ENCODE measurements at places on chromosomes 2 and 18.

GRCh38 chr2:228652366-228652765, 470.9 kb upstream of the SPHKAP start:
- no peak overlapping the region for H3K4me3 ChIP-seq
- H3K27ac ChIP-seq: no peak overlapping the region
- H3K27me3 ChIP-seq: no peaks in the 10 kb centered on the region

- H3K27me3 ChIP-seq: no peaks in the 10 kb centered on the region
- no peak overlapping the region for H3K27ac ChIP-seq
- peaks cover 6% of the 10 kb centered on the region for H3K36me3 ChIP-seq
- no peaks in the 10 kb centered on the region for H3K4me1 ChIP-seq
- DNase-seq: peak; percentile 87
Observed at GRCh38 chr2:189751080-189751658, 11.4 kb downstream of the OSGEPL1 start.

- H3K4me1 ChIP-seq: no peaks in the 10 kb centered on the region
- no peak overlapping the region for H3K4me3 ChIP-seq
- DNase-seq: no peak
- H3K27ac ChIP-seq: no peak overlapping the region
- H3K27me3 ChIP-seq: no peaks in the 10 kb centered on the region
Observed at GRCh38 chr18:76054156-76054555, 440.9 kb downstream of the ZNF516 start.

DNA sequence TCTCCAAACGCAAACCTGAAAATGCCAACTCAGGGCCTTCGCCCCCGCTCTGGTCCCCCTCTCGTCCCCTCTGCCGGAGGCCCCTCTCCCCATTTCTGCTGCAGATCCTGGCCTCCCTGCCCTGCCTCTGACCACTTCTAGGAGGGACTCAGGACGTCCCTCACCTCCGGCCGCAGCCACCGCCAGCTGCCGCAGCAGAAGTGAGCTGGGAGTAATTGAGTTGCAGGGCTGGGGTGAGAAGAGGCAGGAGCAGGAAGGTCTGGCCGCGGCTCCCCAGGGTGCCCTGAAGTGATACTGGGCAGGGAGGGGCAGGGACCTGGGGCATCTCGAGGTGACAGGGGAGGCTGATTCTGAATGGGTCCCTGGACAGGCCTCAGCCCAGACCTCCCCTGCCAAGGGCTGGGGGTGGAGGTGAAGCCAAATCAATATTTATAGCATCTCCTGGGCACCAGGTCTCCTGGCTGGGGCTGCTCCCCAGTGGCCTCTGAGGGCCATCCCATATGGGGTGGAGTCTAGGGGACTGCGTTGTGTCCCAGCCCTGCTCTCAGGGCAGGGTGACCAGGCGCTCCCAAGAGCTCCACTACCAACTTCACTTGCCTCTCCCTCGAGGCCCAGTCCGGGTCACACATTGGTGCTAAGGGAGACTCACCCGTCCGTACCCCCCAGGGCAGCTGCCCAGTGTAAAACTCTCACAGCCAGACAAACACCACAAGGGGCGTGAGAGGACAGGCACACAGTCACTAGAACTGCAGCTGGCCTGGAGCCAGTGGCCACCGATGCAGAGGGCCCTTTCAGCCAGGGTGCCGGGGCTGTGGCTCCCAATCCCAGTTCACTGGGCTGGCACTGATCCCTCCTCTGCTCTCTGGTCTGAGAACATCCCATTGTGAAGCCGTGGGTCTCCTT, 33.0 kb downstream of the KCNIP3 start:
- H3K27me3 ChIP-seq: no peaks in the 10 kb centered on the region
- DNase-seq: no peak
- no peak overlapping the region for H3K4me3 ChIP-seq

- peaks cover 8% of the 10 kb centered on the region for H3K4me1 ChIP-seq
- H3K4me3 ChIP-seq: no peak overlapping the region
- H3K27ac ChIP-seq: no peak overlapping the region
- H3K36me3 ChIP-seq: peaks cover 8% of the 10 kb centered on the region
- DNase-seq: no peak
Observed at GRCh38 chr2:149070681-149071320, 32.3 kb downstream of the LYPD6B start.

- DNase-seq: no peak
- no peaks in the 10 kb centered on the region for H3K36me3 ChIP-seq
- no peaks in the 10 kb centered on the region for H3K27me3 ChIP-seq
- no peak overlapping the region for H3K27ac ChIP-seq
Observed at GRCh38 chr2:182682210-182682609, 33.8 kb upstream of the DNAJC10 start.

- H3K4me3 ChIP-seq: no peak overlapping the region
- no peak overlapping the region for H3K27ac ChIP-seq
- no peaks in the 10 kb centered on the region for H3K4me1 ChIP-seq
Observed at GRCh38 chr2:55478610-55479304, 40.8 kb upstream of the CFAP36 start.

DNA sequence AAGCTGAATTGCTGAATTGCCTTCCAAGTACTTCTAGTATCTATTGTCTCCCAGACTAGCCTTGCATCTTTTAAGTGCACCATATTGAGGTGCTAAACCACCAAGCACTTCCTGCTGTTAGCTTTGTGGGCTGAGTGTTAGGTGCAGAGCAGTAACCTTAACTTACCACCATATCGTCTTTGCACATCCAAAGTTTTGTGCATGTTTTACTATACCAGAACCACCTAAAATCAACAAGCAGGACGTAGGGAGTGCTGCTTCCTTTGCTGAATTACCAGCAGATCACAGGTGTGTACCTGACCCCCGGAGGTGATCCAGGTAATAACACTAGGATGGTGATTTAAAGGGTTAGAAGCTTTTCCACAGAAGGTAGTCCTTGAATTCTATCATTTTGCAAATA, 359.9 kb upstream of the HNRNPA3 start:
- H3K27ac ChIP-seq: no peak overlapping the region
- no peak for DNase-seq

GRCh38 chr2:86315084-86315483, 22.3 kb downstream of the REEP1 start:
- DNase-seq: no peak
- no peaks in the 10 kb centered on the region for H3K27me3 ChIP-seq
- H3K4me1 ChIP-seq: no peaks in the 10 kb centered on the region
- no peak overlapping the region for H3K27ac ChIP-seq

- H3K27ac ChIP-seq: no peak overlapping the region
- no peaks in the 10 kb centered on the region for H3K4me1 ChIP-seq
- no peak overlapping the region for H3K4me3 ChIP-seq
- H3K27me3 ChIP-seq: no peaks in the 10 kb centered on the region
- no peak for DNase-seq
Observed at GRCh38 chr2:72576459-72576858, 249.4 kb downstream of the EXOC6B start.

- DNase-seq: no peak
- H3K36me3 ChIP-seq: no peaks in the 10 kb centered on the region
- H3K4me1 ChIP-seq: no peaks in the 10 kb centered on the region
- H3K27ac ChIP-seq: no peak overlapping the region
- no peaks in the 10 kb centered on the region for H3K27me3 ChIP-seq
Observed at GRCh38 chr2:51612387-51612786, 580.5 kb upstream of the NRXN1 start.

- no peaks in the 10 kb centered on the region for H3K27me3 ChIP-seq
- no peak overlapping the region for H3K4me3 ChIP-seq
- DNase-seq: no peak
- H3K4me1 ChIP-seq: no peaks in the 10 kb centered on the region
- no peaks in the 10 kb centered on the region for H3K36me3 ChIP-seq
Observed at GRCh38 chr18:2423761-2424160, 147.5 kb downstream of the METTL4 start.

DNA sequence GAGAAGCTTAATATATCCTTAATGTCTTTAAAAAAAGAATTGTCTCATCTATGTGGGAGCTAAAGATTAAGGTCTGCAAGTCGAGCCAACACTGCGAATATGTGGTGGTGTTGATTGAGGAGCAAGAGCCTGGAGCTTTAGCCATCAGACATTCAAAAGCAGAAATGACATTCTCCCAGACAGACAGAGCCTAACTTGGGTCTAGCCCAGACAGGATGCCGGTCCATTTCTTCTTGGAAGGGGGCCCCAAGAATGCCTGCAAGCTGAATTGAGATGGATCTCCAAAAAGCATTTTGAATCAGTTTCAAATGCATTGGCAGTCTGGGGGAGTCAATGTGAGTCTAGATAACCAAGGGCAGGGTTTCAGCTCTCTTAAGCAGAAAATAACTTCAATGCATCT, 30.1 kb upstream of the EML4 start:
- DNase-seq: no peak
- H3K36me3 ChIP-seq: no peaks in the 10 kb centered on the region
- H3K27me3 ChIP-seq: no peaks in the 10 kb centered on the region
- no peak overlapping the region for H3K4me3 ChIP-seq
- peaks cover 27% of the 10 kb centered on the region for H3K4me1 ChIP-seq

- H3K27me3 ChIP-seq: no peaks in the 10 kb centered on the region
- H3K36me3 ChIP-seq: no peaks in the 10 kb centered on the region
- no peak overlapping the region for H3K27ac ChIP-seq
- no peaks in the 10 kb centered on the region for H3K4me1 ChIP-seq
Observed at GRCh38 chr18:27276479-27276878, 91.4 kb upstream of the CHST9 start.

DNA sequence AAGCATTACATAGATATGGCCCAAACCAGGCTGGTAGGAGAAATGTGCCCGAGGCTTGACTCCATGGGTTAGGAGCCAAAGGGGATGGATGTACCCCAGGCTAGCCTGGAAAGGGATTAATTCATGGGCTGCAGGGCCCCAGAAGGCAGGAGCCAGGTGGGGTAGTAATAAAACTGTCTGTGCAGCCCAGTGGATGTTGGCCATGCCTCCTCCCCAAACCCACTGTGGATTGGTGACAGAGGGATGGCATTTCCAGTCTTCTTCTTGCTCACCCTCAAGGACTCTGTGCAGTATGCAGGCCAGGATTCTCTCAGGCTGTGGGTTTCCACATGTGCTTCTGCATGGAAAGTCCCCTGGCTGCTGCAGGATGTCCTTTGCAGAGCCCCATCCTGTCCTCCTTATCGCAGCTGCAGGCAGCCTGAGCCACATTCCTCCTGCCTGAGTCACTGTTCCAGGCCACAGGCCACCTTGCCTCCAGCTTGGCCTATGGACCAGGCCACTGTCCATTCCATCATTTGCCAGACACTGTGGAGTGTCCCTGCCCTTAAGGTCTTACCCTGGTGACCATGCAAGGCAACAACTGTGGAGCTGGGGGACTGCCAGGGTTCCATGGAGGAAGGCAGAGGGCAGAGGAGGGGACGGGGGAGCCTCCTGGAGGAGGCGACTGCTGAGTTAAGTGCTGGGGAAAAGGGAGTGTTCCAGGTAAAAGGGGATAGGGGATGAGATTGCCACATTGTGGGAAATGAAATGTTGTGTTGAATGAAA, 38.9 kb downstream of the INO80C start:
- H3K4me1 ChIP-seq: peaks cover 22% of the 10 kb centered on the region
- H3K27me3 ChIP-seq: no peaks in the 10 kb centered on the region
- H3K27ac ChIP-seq: peak overlapping the region; percentile 79
- no peaks in the 10 kb centered on the region for H3K36me3 ChIP-seq
- peak; percentile 98 for DNase-seq
- no peak overlapping the region for H3K4me3 ChIP-seq

DNA sequence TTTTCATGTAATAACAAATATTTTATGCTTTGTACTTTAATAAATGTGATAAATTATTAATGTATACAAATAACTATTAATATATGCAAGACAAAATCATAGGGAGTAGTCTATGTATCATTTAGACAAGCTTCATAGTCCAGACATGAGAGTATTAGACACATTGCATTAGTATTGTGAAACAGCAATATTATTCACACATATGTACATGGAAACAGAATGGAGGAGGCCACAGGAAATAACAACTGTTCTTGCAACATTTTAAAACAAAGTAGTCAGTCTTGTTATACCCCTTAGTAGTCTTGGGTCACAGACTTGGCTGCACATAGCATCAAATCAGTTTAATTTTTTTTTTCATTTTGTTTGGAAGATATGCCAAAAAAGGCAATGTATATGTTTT, 15.8 kb downstream of the DSC1 start:
- no peak overlapping the region for H3K4me3 ChIP-seq
- H3K4me1 ChIP-seq: no peaks in the 10 kb centered on the region
- no peaks in the 10 kb centered on the region for H3K27me3 ChIP-seq
- no peak for DNase-seq
- H3K27ac ChIP-seq: no peak overlapping the region

- no peaks in the 10 kb centered on the region for H3K4me1 ChIP-seq
- no peaks in the 10 kb centered on the region for H3K36me3 ChIP-seq
- no peak overlapping the region for H3K27ac ChIP-seq
- no peaks in the 10 kb centered on the region for H3K27me3 ChIP-seq
- DNase-seq: no peak
- H3K4me3 ChIP-seq: no peak overlapping the region
Observed at GRCh38 chr2:209525834-209526281, 102.0 kb downstream of the MAP2 start.

- no peaks in the 10 kb centered on the region for H3K36me3 ChIP-seq
- H3K4me1 ChIP-seq: no peaks in the 10 kb centered on the region
- H3K27me3 ChIP-seq: no peaks in the 10 kb centered on the region
- no peak overlapping the region for H3K4me3 ChIP-seq
Observed at GRCh38 chr2:7203056-7203467, 285.9 kb downstream of the RNF144A start.

DNA sequence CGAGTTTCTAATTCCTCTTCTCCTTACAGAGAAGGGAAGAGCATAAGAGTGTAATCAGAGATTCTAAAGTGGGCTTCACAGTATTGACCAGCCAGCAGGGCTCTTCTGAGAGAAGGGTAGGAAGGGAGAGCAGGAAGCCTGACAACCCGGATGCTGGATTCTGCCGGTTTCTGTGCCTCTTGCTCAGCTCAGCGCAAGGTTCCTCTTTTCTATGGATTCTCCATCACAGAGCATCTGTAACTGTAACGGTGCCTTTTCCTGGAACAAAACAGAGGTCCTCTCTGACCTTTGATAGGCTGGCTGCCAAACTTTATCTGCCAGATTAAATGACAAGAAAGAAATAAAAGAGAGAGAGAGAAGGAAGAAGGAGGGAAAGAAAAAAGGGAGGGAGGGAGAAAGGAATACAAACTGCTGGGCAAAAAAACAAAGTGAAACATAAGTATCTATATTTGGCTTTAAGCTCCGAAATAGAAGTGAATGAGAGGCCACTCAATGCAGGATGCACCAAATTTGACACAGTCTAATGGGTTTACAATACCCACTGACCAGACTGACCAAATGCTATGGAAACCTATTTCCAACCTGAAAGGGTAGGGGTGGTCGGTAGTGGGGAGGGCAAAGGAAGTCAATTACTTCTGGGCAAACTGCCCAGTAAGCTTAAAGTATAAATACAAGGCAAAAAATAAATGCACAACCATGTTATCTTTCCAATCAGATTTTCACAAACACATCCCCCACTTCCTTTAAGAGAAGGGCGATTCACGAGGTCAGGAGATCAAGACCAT, 59.2 kb downstream of the PIEZO2 start:
- no peaks in the 10 kb centered on the region for H3K27me3 ChIP-seq
- no peak for DNase-seq
- H3K4me3 ChIP-seq: no peak overlapping the region
- H3K27ac ChIP-seq: no peak overlapping the region

- H3K27ac ChIP-seq: no peak overlapping the region
- DNase-seq: no peak
- H3K27me3 ChIP-seq: no peaks in the 10 kb centered on the region
- no peak overlapping the region for H3K4me3 ChIP-seq
Observed at GRCh38 chr2:102892698-102893310, 131.0 kb downstream of the TMEM182 start.

GRCh38 chr2:236658974-236659757, 89.5 kb downstream of the ACKR3 start:
- no peak for DNase-seq
- peak overlapping the region; percentile 46 for H3K27ac ChIP-seq
- H3K36me3 ChIP-seq: no peaks in the 10 kb centered on the region
- peaks cover 26% of the 10 kb centered on the region for H3K4me1 ChIP-seq
- H3K4me3 ChIP-seq: no peak overlapping the region

- no peaks in the 10 kb centered on the region for H3K36me3 ChIP-seq
- DNase-seq: no peak
- H3K4me1 ChIP-seq: peaks cover 22% of the 10 kb centered on the region
- H3K27me3 ChIP-seq: no peaks in the 10 kb centered on the region
Observed at GRCh38 chr2:134142341-134142738, 111.5 kb upstream of the MGAT5 start.
